ENCODE measurements at places on chromosomes 12 and 14. TPM values are rescaled to one million over a fixed set of nuclear protein-coding genes. Genes with fewer than 3 reads are reported as not detected.

RTL1 gene
- not detected for total RNA-seq

ERG28 gene
- 1.9 TPM for total RNA-seq

FZD10 gene
- not detected for total RNA-seq

SLIRP gene
- 226 TPM for total RNA-seq

GRCh38 chr14:71497645-71498086 is 434.6 kb upstream of the RGS6 start:
- H3K27ac ChIP-seq, result no peak overlapping the region
- peak; percentile 82 for DNase-seq
- no peak overlapping the region for H3K4me3 ChIP-seq
- H3K27me3 ChIP-seq, result no peaks in the 10 kb centered on the region

DNA sequence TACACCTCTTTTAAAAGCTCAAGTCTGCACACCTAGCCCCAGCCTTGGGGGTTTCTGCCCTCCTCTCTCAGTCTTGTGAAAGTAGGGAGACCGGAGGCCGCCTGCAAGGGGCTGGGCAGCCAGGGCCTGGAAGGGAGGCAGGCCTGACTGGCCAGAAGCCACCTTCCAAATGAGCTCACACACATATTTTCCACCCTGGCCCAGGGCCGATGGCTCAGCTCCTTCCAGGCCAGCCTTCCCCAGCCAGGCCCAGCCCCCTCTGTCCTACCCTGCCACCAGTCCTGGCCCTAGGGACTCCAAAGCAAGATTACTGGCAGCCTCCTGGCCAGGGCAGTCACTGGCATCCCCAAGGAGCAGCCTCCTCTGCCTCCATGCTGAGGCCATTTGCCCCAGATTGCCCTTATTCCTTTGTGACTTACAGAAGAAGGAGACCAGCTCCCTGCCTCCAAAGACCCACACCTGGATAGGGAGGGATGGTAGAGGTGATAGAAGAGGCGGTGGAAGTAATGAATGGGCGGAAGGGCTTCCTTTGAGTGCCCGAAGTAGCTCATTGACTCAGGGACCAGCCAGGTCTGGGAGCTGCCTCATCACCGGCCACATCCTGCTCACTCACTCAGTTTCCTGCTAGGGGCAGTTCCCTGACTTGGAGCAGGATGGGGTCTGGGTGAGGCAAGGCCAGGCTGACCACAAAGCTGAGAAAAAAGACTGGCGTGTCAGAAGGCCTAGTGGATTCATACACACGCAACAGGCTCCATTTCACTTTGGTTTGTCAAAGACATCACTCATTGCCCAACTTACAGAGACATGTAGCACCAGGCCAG is 14.8 kb downstream of the MMP14 start:
- H3K4me1 ChIP-seq, result peaks cover 47% of the 10 kb centered on the region
- peaks cover 9% of the 10 kb centered on the region for H3K36me3 ChIP-seq
- no peak overlapping the region for H3K4me3 ChIP-seq

- H3K4me1 ChIP-seq, result no peaks in the 10 kb centered on the region
- H3K27ac ChIP-seq, result no peak overlapping the region
- DNase-seq, result no peak
- H3K27me3 ChIP-seq, result no peaks in the 10 kb centered on the region
- no peak overlapping the region for H3K4me3 ChIP-seq
These were observed 831.0 kb downstream of the C12orf50 start for GRCh38 chr12:87198181-87198580.

GRCh38 chr14:99314623-99315022 is 42.6 kb upstream of the BCL11B start:
- H3K27ac ChIP-seq, result no peak overlapping the region
- H3K4me1 ChIP-seq, result no peaks in the 10 kb centered on the region
- no peaks in the 10 kb centered on the region for H3K36me3 ChIP-seq
- no peak for DNase-seq

DNA sequence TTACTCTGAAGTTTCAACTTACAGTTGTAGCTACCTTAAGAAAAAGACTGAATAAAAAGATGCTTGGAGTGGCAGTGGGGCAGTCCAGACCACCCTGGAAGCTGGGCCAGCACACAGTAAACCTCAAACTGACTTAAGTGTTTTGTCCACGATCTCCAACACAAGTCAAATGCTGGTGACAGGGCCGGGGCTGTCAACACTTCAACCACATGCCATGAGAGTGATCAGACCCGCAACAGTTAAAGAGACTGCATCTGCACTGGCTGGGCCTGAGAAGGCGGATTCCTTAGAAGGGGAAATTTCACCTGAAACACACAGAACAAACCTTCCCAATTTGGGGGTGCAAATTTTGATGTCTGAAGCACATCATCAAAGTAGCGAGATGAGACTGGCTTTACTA is 223.5 kb upstream of the CAND1 start:
- no peaks in the 10 kb centered on the region for H3K4me1 ChIP-seq
- no peak overlapping the region for H3K4me3 ChIP-seq
- no peak overlapping the region for H3K27ac ChIP-seq
- DNase-seq, result no peak
- H3K27me3 ChIP-seq, result no peaks in the 10 kb centered on the region

- H3K36me3 ChIP-seq, result 0 out of 2 replicates have a peak, but pooled peaks cover 2% of the 10 kb centered on the region
- no peak overlapping the region for H3K27ac ChIP-seq
- H3K4me1 ChIP-seq, result peaks cover 32% of the 10 kb centered on the region
- no peaks in the 10 kb centered on the region for H3K27me3 ChIP-seq
- H3K4me3 ChIP-seq, result no peak overlapping the region
These were observed 151.1 kb downstream of the DPF3 start for GRCh38 chr14:72742838-72743195.

- H3K4me3 ChIP-seq, result no peak overlapping the region
- H3K27ac ChIP-seq, result no peak overlapping the region
- no peak for DNase-seq
- H3K36me3 ChIP-seq, result no peaks in the 10 kb centered on the region
- no peaks in the 10 kb centered on the region for H3K27me3 ChIP-seq
These were observed 120.3 kb downstream of the VRK1 start for GRCh38 chr14:96917442-96917963.

DNA sequence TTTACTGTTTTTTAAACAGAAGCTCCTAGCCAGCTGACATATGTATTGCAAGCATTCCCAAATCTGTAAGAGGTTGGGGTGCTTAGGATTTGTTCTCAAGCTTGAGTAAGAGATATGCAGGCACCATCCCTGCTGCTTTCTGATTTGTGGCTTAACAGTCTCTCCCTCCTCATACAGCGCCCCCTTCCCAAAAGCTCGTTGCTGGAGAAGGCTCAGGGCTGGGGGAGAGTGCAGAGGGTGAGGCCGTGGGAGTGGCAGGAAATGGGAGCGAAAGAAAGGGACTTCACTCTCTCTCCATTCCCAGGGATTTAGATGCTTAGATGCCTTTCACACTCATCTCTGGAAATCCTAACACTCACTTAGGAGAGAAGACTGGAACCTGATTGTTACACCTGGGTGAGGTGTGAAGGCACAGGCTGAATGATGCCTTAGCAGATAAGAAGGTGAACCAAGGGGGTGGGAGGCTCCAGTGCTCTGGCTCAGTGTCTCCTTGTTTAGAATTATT is 172.0 kb downstream of the C12orf75 start:
- H3K4me3 ChIP-seq, result no peak overlapping the region
- no peaks in the 10 kb centered on the region for H3K4me1 ChIP-seq
- no peak for DNase-seq
- peaks cover 15% of the 10 kb centered on the region for H3K27me3 ChIP-seq
- H3K27ac ChIP-seq, result no peak overlapping the region

DNA sequence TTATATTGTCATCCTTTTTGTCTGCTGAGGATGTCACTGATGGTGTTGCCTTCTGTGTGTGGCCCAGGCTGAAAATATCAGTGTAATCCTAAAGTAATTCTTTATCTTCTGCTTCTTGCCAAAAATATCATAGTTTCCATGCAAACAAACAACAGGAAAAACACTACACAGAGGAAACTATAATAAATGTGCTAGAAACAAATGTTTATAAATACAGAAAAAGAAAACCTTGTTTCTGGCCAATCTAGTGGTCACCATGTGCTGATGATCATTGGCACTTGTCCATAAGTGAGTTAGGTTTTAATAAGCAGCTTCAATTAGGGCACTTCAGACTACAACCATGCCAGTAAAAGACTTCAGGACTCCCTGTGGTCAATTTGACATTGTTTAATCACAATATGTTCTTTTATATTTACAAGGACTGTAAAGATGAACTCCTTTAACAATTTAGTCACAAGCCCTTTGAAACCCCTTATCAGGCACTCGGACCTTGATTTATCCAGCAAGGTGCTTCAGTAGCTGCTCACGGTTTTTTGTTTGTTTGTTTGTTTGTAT is 124.8 kb downstream of the TMTC3 start:
- no peaks in the 10 kb centered on the region for H3K36me3 ChIP-seq
- no peak overlapping the region for H3K4me3 ChIP-seq
- H3K27ac ChIP-seq, result no peak overlapping the region
- DNase-seq, result no peak

- H3K27me3 ChIP-seq, result no peaks in the 10 kb centered on the region
- H3K4me1 ChIP-seq, result peaks cover 4% of the 10 kb centered on the region
- H3K27ac ChIP-seq, result no peak overlapping the region
These were observed 5.9 kb downstream of the CIPC start for GRCh38 chr14:77103951-77104350.
